SIG-M5 (cell line): ENCODE measurements at places on chromosomes 12 and 14.

- no peak for DNase-seq
These were observed 9.3 kb downstream of the STAC3 start for GRCh38 chr12:57241402-57242310.

DNA sequence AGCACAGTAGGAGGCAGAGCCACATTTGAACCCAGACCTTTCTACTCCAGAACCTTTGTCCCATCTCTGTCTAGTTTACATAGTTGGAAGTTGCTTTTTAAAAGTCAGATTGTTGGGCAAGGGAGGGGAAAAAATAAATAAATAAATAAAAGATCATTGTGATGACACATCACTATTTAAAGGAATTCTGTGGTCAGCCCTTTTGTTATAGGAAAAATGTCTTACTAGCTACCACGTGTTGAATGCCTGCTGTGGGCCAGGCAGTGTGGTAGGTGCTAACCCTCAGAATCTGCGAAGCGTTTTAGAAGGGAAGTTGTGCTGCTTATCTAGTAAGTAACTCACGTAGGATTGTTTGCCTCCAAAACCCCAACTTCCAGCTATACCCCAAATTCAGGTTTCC, 62.3 kb downstream of the BHLHE41 start:
- no peak for DNase-seq

GRCh38 chr14:94363151-94363624, 25.2 kb downstream of the SERPINA1 start:
- no peak for DNase-seq

DNA sequence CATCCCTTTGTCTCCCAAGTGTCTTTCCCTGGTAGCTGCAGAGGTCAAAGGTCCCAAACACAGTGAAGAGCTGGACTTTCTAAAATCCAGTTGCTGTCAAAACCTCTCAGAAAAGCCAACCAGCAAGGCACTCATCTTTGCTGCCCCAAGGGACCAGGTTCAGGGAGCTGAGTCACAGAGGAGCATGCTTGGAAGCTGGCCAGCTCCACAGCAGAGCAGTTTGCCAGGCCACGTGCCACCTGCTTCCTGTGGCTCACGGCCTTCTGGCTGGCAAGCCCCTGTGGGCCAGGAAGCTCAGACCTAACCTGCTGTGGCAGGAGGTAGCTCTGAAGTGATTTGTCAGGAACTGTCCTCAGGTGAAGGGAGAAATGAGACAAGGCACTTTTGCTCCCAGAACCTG, 3.6 kb downstream of the ISCU start:
- DNase-seq: no peak

- no peak for DNase-seq
These were observed 116.6 kb upstream of the C14orf180 start for GRCh38 chr14:104462651-104463630.

- no peak for DNase-seq
These were observed 15.5 kb downstream of the MBIP start for GRCh38 chr14:36304895-36305294.

- DNase-seq: peak; percentile 50
These were observed 50.3 kb downstream of the SLC38A1 start for GRCh38 chr12:46218322-46219095.

DNA sequence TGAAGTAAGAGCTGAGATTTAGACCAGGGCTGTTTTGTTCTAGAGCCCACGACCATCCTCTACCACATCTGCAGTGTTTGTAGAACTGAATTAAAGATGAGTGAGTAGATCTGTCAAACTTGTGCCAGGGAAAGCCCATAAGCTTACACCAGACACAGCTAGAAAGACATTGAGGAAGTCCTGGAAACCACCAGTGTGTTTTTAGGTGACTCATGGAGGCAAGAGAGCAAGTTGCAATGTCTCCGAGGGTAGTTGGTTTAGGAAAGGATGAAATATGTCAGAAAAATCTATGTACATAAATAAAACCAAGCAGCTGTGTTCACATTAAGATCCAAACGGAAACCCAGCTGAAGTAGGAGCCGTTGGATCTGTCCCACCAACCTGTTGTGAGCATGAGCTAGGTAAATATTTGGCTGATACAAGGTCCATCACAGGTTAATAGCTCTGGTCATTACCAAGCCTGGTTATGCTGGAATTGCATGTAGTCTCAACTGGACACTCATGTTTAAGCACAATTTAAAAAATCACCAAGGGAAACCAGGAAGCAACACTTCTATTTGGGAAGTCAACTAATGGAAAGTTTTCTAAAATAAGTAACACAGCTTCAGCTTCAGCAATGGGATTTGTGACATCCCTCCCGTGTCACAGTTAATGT, 49.9 kb upstream of the PLEKHG3 start:
- DNase-seq: peak; percentile 70

DNA sequence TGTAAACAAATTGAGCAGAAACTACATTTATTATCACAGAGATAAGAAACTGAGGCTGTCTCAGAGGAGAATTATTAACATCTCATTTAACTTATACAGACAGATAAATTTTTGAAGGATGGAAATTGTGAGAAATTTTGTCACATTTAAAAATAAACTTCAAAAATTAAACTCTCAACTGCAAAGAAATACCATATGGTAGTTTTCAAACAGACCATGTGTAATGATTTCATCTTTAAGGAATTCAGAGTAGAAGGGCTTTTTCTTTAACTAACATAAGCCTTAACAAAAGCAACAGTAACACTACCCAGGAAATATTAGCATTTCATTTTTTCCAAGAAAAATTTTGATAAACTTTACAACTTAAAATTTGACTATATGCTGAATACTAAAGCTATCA, 26.6 kb downstream of the NUP37 start:
- no peak for DNase-seq

GRCh38 chr12:130498589-130499385, 161.1 kb downstream of the PIWIL1 start:
- no peak for DNase-seq

GRCh38 chr12:85277900-85278597, 2.0 kb upstream of the ALX1 start:
- no peak for DNase-seq

- DNase-seq: no peak
These were observed 71.1 kb downstream of the USP15 start for GRCh38 chr12:62331306-62331705.

GRCh38 chr14:78633752-78634151, 463.6 kb downstream of the NRXN3 start:
- no peak for DNase-seq

DNA sequence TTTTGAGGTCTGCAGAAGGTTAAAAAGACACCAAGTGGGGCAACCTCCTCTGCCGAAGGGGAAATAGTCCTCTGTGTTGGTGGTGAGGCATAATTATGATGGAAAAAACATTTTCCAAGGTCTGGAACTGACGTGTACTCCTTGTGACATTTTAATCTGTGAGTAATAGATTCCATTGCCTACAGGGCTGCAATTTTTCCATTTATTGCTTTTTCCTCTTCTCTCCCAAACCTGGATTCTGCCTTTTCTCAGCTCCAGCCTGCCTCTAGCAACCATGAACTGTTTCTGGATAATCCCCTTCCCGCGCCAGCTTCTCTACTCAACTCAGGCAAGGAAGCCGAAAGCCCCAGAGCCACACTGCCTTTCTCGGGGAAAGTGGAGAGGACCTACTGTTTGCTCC, 230.1 kb upstream of the PLXNC1 start:
- no peak for DNase-seq

DNA sequence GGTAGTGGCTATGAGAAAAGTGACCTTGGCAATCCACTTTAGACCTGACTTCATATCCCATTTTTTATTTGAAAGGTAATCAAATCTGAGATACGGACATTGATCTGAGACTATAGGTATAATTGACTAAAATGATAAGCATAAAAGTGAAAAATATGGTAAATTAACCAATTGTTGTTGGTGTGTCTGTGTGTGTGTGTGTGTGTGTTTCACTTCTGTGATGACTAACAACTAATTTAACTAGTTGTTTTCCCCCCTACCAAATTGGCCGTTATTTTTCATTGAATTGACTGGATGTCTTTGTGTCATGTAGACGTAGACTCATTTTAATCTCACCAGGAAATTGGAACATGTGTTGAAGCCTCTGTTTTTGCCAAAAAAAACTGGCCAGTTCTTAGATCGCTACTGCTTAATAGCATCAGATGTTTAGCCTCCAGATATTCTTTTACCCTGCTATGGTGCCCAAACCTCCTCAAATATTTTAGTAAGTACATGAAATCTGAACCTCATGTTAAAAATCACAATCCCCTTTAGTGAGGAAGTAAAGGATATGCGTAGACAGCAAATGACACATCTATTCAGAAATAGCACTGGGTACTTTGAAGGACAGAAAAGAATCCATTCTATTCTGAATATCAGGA, 395.0 kb downstream of the EGLN3 start:
- no peak for DNase-seq

DNA sequence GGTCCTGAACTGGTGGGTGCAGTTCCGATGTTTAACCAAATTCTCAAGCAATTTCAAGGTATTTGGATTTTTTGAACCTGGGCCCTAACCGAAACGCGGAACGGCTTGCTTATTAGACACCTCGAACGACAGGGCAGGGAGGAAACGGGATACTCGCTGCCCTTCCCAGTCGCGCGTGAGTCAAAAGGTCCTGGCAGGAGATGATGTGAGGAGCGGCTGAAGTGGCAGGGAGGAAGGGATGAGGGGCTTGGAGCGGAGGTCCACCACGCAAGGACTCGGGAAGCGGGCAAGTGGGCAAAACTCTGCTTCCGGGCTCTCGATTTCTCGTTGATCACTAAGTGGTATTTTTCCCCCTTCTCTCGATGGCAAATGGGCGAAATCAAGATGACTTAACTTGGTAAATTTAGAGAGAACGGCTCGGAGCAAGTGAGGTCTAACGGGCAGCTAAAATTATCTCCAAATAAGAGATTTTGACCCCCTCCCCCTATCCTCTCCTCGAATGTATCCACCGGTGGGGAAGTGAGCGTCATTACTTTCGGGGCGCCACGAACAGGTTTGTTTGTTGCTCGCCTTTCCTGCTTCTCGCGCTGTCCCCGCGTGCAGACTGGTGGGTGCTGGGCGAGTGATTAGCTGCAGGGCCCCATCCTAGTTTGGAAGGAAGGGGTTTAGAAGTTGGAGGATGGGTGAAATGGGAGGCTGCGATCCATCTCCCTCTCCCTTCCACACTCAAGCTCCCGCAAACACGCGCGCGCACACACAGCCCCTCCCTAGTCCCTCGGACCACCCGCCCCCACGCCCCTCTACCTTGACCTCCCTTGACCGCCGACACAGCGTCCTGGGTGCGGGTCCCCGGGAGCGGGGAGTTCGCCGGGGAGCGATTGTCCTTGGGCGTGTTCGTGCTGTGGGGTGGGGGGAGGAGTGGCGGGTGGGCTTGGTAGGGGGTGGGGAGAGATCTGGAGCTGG, 986 bp upstream of the NTF3 start:
- DNase-seq: no peak

DNA sequence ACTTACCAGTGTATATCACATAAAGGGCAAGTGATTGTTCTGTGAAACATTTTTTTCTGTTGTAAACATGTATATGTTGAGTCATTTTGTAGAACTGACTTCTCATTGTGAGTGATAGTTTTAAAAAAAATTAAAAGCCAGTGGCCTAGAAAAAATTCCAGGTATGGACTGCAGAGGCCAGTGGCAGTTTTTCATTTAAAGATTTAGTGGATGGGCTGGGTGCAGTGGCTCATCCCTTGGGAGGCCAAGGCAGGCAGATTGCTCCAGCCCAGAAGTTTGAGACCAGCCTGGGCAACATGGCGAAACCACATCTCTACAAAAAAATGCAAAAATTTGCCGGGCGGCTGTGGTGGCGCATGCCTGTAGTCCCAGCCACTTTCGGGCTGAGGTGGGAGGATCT, 84.7 kb upstream of the MDM1 start:
- no peak for DNase-seq

GRCh38 chr12:4833524-4833923, 76.2 kb upstream of the KCNA1 start:
- no peak for DNase-seq

- DNase-seq: no peak
These were observed 5.3 kb upstream of the GDF11 start for GRCh38 chr12:55737581-55738122.

GRCh38 chr12:12616512-12617310, 5.0 kb downstream of the CREBL2 start:
- DNase-seq: no peak

DNA sequence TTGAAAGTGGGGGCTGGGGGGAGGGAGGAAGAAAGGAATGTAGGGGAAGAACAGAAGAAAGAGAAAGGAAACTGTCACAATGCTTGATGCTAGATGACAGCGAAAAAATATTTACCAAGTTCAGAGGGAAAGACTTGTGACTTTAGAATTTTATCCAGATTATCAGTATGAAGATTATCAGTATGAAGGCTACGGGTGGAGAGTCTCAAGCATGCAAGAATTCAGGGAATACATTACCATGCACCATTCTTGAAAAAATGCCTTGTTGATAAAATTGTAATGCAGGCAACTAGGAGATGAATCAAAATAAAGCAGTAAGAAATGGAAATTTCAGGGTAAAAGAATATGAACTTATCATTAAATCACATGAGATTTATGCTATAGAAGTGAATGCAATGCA, 376.8 kb downstream of the PCNX1 start:
- DNase-seq: no peak

- DNase-seq: no peak
These were observed 240.0 kb downstream of the AACS start for GRCh38 chr12:125305231-125305630.

DNA sequence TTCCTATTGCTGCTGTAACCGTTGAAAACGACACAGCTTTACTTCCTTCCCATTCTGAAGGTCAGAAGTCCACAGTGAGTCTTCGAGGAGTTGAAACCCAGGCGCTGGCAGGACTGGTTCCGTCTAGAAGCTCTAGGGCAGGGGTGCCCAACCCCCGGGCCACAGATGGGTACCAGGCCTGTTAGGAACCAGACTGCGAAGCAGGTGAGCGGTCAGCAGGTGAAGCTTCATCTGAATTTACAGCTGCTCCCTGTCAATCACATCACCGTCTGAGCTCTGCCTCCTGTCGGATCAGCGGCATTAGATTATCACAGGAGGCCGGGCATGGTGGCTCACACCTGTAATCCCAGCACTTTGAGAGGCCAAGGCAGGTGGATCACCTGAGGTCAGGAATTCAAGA, 12.6 kb upstream of the SFSWAP start:
- no peak for DNase-seq
